Omental fat pad (tissue), 4 donors: ENCODE measurements at places on chromosomes 2 and 18.

DNA sequence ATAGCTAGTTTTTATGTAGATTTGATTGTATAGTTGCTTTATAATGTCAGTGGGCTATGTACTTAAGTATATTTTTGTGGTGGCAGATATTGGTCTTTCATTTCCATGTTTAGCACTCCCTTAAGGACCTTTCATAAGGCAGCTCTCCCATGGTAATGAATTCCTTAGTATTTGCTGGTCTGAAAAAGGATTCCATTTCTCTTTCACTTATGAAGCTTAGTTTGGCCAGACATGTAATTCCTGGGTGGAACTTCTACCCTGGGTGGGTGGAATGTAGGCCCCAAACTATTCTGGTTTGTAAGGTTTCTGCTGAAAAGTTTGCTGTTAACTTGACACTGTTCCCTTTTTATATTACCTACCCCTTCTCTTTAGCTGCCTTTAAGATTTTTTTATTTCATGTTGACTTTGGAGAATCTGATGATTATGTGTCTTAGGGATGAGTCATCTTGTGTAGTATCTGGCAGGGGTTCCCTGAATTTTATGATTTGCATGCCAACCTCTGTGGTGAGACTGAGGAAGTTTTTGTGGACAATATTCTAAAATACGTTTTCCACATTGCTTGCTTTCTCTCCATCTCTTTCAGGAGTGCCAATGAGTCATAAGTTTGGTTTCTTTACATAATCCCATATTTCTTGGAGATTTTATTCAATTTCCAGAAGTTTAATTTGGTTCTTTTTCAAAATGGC lies 65.4 kb upstream of the VRK2 start:
- DNase-seq = no peak

GRCh38 chr2:20573620-20574422 lies 77.1 kb downstream of the HS1BP3 start:
- no peak for DNase-seq

- DNase-seq = no peak
These were observed 22.2 kb downstream of the ZNF521 start for GRCh38 chr18:25329783-25330182.

DNA sequence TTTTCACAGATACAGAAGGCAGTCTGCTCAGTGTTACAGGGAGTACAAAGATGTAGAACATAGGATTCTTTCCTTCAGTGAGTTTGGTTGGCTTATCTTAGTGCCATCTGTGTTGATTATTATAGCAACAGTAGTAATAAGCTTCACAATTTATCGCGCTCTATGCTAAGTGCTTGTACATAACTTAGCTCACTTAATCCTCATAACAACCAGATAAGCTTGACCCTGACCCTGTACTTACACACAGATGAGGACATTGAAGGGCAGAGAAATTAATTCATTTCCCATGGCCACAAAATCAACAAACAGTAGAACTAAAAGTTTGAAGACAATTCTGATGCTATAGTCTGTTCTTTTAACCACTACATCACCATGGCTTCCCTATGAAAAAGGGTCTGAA lies 121.8 kb downstream of the SPHKAP start:
- DNase-seq = no peak

- DNase-seq = no peak
These were observed 160.4 kb upstream of the PID1 start for GRCh38 chr2:229431327-229431954.

DNA sequence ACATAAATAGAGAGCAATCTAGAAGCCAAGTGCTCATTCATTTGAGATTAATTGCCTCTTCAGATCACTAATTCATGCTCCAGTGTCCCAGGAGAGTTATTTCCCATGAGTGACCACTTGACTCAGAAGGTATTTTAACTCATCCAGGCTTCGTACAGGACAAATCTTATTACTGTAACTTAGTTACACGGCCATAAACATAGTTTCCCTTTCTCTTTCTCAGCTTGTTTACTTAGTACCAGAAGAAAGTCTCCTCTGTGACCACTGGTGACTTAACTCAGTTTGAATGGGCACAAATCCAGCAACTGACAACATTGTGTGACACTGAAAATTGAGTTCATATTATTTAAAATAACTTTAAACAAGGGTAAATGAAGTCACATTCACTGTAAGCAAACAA lies 25.3 kb downstream of the MMADHC start:
- no peak for DNase-seq

DNA sequence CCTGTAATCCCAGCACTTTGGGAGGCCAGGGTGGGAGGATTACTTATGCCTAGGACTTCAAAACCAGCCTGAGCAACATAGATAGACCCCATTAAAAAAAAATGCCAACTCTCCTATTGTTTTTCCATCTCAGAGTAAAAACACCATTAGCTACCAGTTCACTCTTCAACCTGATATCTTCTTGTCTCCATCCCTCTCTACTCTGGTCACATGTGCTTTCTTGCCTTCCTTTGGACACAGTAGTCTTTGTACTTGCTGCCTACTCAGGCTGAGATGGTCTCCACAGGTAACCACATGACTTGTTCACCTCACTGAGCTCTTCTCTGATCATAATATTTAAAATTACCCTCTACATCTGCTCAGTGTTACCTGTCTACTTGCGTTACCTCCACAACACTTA lies 5.0 kb downstream of the MALT1 start:
- DNase-seq = no peak

DNA sequence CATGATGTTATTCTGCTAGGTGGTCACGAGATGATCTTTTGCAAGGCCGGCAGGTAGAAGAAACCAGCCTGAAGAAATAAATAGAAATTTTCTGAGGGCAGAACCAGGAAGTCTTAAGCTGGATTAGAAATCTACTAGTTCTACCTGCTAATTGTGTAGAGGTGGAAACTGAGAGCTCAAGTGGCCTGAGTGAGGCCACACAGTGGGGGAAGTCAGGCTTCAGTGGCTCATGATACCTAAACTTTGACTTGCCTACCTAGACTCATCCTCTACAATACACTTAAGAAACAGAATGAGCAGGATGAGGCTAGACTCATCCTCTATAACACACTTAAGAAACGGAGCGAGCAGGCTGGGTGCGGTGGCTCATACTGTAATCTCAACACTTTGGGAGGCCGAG lies 134.9 kb upstream of the NDUFV2 start:
- no peak for DNase-seq

GRCh38 chr2:46841621-46842020 lies 74.0 kb downstream of the MCFD2 start:
- no peak for DNase-seq

- DNase-seq = no peak
These were observed 18.2 kb downstream of the RPL37A start for GRCh38 chr2:216516730-216517350.

GRCh38 chr18:49028091-49028490 lies 77.3 kb upstream of the SMAD7 start:
- DNase-seq = no peak

DNA sequence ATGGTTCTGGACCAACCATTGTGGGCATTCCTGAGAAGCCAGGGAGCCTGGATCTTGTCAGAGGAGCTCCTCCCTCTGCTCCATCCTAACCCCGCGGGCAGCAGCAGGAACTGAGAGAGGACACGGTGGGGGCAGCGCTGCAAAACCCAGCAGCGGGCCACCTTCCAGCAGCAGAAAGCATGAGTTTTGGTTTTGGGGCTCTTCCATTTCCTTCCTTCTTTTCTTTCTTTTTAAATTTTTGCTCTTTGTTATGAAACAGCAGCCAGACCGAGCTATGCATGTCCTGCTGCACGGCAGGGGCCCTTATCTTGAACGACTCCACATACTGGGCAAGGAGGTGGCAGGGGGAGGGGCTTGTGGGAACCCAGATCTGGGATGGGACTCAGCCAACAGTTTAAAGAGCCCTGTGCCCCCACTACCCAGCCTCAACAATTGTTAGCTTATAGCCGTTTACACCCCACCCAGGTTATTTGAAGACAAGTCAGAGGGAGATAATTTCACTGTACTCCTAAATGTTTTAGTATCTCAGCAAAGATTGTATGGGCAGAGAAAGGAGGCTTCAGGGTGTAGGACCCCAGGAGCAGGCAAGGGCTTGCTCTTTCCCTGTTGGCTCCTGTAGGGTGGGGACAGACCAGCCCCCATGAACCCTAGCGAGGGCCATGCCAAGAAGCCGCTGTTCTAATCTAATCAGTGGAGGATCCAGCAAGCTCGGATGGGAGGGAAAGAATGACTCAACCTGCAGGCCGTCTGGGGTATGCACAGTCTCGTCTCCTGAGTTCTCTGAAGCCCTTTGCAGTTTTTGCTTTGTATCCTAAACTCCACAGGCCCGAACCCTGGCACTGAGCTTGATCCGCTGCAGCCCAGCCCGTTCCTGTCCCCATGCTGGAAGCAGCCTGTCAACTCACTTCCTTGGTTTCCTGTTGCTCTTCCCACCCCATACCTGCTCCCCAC lies 75.3 kb downstream of the LRRFIP1 start:
- no peak for DNase-seq

GRCh38 chr18:3463051-3463450 lies 13.1 kb downstream of the TGIF1 start:
- DNase-seq = no peak

GRCh38 chr18:77517901-77518300 lies 268.3 kb downstream of the GALR1 start:
- no peak for DNase-seq

DNA sequence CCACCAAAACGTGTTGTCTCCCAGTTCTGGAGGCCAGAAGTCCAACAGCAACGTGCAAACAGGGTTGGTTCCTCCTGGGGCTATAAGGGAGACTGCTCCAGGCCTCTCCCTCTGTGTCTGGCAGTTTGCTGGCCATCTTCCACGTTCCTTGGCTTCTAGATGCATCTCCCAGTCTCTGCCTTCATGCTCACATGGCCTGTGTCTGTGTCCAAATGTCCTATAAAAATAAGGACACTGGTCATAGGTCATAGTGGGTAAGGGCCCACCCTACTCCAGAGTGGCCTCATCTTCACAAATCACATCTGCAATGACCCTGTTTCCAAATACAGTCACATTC lies 69.4 kb upstream of the TAF1B start:
- no peak for DNase-seq

GRCh38 chr2:237931205-237931721 lies 35.6 kb upstream of the UBE2F start:
- no peak for DNase-seq

DNA sequence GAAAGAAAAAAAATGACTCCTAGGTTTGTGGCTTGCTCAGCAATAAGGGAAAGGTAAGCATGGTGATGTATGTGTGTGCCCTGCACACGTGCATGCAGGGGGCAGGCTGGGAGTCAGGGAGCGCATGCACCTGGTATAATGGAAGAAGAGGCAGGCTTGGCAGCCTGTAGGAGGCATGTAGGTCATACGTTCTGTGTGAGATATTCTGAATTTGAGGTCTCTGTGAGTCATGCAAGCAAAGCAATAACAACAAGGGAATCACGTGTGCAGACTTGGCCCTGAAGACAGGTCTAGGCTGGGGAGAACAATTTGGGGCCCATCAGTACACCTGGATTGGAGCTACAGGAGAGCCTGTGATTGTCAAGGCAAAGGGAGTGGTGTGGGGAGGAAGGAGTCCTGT lies 94.5 kb upstream of the TTC39C start:
- no peak for DNase-seq

DNA sequence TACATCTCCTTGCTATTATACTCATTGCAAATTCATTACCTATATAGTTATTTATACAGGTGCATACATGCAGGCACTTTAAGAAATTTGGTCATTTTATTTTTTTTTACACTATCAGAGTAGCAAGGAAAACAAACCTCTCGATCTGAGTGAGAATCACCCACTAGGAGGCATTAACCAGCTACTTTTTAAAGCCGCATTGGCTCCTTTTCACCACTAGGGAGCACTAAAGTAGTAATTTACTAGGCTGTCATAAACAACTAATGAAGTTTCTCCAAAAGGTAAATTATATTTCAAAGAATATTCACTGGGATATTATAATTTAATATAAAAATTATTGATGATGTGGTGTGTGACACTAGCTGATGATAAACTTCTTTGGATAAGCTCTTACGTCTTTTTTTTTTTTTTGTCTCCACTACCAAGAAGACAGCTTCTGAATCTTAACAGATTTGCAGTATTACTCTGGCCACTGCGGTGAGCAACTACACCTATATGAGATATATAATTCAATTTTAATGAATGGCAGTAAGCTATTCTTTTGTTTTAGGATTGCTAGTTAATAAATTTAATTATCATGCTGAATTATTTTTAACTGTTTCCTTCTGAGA lies 101.9 kb downstream of the NOL4 start:
- DNase-seq = no peak

DNA sequence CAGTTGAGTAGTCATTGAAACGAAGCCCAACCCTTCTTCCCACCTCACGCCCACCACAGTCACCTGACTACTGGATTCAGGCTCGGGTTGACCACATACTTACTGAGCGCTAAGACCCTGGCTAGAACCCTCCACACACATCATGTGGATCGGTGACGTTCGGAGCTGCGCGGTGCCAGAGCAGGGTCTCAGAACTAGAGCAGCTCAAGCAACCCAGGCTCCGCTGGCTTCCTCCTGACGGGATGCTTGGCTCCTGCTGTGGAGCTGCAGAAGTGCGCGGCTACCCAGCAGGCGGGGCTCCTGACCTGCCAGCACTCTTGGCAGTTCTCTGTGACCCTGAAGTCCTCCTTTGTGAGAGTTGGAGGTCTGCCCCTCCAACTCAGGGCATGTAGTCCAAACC lies 90.6 kb upstream of the MBOAT2 start:
- DNase-seq = no peak

DNA sequence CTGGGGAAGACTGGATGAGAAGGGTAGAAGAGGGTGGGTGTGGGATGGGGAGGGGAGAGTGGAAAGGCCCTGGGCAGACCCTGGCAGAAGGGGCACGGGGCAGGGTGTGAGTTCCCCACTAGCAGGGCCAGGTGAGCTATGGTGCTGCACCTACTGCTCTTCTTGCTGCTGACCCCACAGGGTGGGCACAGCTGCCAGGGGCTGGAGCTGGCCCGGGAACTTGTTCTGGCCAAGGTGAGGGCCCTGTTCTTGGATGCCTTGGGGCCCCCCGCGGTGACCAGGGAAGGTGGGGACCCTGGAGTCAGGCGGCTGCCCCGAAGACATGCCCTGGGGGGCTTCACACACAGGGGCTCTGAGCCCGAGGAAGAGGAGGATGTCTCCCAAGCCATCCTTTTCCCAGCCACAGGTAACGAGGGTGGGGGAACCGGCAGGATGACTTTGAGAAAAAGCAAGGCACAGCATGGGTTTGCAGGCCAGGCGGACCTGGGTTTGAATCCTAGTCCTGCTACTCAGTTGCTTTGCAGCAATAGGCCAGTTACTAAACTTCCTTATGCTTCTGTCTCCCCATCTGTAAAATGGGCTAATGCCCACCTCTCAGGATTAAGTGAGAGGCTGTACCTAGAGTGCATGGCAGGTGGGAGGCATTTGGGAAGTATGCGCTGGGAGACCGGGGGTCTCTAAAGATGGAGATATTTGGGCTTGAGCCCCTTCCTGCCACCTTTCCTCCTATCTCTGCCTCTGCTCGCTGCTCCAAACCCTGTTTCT lies at the start of gene INHA:
INHA (plus strand) TSS at position 74 of the 765 bp plus-strand sequence; CDS start at position 139, 65 bp downstream.
- no peak for DNase-seq

GRCh38 chr2:36982467-36982866 lies 16.1 kb upstream of the STRN start:
- DNase-seq = no peak
